Activated CD4-positive, alpha-beta T cell treated with anti-CD3 and anti-CD28 coated beads, Interleukin-2, amount 10 ng/mL, durations not matched to agents 7 days and 5 days (primary cell): ENCODE measurements at places on chromosomes 4 and X.
A peak's percentile ranks its signal among the peaks of the same experiment; 100 is the strongest.

- no peak for DNase-seq
Observed at GRCh38 chr4:87192145-87192919, 28.1 kb downstream of the KLHL8 start.

GRCh38 chr4:2261110-2261852, 628 bp downstream of the MXD4 start:
- DNase-seq = peak; percentile 62

GRCh38 chr4:93065790-93066189, 762.0 kb downstream of the GRID2 start:
- DNase-seq = no peak

DNA sequence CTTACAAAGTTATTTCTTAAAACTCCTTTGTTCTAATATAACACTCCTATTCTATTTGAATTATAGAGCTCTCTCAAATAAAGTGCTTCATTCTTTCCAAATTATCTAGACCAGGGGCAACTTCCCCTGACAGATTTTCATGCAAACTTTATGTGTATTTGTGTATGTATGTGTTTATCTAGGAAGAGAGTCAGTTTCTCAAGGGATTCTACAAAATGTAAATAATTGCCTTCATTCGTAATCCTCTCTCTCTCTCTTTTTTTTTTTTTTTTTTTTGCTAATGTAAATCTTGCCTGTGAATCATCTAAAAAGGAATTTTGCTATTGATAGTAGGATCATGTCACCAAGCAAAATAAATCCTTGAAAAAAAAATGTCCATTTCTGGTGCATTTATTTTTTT, 38.9 kb upstream of the RBPJ start:
- no peak for DNase-seq

GRCh38 chr4:770022-770421, 55.9 kb downstream of the CPLX1 start:
- DNase-seq = no peak

DNA sequence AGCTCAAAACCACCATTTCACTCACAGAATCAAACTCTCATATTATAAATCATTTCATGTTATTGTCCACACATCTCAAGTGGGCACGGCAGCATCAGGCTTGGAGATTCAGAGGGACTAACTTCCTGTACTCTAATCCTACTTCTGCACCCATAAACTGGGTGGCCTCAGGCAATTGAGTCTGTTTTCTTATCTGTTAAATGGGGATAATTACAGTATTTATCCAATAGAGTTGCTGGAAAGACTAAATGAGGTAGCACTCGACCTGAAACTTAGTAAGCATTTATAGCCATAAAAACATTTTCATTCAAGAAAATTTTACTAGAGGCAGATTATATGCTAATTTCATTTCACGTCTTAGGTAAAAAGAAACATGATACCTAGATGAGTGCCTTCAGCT, 13.0 kb downstream of the TBC1D1 start:
- DNase-seq = no peak
